Astrocyte of the spinal cord (primary cell): ENCODE measurements at places on chromosomes 1 and 21.

- no peak for DNase-seq
Measured at GRCh38 chr1:9058465-9058864, 11.0 kb downstream of the SLC2A5 start.

DNA sequence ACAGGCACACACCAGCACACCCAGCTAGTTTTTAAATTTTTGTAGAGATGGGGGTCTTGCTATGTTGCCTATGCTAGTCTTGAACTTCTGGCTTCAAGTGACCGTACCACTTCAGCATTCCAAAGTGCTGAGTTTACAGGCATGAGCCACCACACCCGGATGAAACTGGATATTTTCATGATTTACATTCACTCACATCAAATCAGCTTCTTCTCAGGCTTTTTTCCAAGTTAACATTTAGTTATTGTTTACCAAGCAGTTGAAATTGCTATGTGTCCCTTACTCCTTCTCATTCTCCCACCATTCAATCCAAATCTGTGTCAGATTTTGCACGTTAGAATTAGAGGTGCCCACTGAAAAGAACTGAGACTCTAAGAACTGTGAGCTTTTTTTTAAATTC lies 18.4 kb downstream of the RIT1 start:
- DNase-seq = peak; percentile 73

GRCh38 chr1:240232530-240232929 lies 140.8 kb downstream of the FMN2 start:
- DNase-seq = peak; percentile 43

DNA sequence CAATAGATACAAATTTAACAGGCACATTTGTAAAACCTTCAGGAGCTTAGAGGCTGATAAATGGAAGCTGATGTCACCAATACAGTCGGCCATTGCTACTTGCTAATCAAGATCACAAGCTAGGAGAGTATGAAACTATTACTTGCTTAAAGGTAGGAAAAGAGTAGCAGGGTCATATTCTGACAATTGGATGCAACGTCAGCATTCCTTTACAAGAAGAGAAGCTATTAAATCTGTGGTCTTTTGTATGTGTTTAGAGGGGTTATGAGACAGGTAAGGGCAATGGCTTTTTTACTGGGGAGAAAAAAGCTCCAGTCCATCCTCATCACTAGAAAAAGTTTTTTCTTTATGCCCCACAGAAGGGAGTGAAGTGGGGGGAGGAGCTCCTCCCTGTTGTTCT lies 11.7 kb upstream of the CD48 start:
- DNase-seq = no peak

GRCh38 chr1:117060441-117061317 lies 553 bp downstream of the TTF2 start:
- DNase-seq = peak; percentile 48

DNA sequence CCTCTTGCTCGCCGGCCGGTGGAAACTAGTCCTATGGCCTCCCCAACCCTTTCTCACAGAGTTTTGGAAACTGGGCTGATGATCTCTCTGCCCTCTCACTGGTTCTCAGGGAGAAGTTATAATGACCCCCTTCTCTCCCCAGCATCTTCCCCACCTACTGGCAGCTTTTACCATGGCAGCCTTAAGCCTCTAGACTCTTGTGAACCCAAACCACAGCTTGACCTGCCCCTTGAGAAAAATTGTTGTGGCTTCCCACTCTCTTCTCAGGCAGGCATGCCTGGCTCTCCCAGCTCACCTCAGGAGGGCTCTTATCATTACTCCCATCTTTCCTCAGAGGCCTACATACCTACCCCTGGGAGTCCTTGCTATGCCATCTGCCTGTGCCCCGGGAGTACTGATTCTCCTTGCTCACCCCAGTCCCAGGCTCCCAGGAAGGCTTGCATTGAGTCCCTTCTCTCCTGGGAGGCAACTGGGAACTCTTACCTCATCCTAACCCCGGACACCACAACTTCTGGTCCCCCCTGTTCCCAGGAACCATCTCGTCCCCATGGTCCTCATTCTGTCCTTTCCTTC lies 1.6 kb downstream of the NSUN4 start:
- DNase-seq = peak; percentile 50

- DNase-seq = no peak
Measured at GRCh38 chr1:7048395-7048794, 263.1 kb downstream of the CAMTA1 start.

DNA sequence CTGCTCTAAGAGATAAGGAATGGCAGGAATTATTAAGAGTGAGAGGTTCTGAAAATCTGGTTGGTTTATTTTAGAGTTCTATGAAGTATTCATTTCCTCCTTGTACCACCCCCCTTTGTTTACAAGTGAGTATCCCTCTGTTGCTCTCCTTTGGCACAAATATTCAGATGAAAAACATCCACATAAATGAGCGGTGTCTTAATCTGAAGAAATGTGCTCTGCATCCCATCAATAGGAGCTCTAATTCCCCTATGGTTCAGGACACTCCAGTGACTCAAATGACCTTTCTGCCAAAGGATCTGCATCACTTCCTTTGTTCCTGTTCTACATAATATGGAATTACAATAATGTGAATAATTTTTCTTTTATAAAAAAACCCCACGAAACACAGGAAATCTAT lies 16.6 kb downstream of the DDAH1 start:
- DNase-seq = peak; percentile 40

DNA sequence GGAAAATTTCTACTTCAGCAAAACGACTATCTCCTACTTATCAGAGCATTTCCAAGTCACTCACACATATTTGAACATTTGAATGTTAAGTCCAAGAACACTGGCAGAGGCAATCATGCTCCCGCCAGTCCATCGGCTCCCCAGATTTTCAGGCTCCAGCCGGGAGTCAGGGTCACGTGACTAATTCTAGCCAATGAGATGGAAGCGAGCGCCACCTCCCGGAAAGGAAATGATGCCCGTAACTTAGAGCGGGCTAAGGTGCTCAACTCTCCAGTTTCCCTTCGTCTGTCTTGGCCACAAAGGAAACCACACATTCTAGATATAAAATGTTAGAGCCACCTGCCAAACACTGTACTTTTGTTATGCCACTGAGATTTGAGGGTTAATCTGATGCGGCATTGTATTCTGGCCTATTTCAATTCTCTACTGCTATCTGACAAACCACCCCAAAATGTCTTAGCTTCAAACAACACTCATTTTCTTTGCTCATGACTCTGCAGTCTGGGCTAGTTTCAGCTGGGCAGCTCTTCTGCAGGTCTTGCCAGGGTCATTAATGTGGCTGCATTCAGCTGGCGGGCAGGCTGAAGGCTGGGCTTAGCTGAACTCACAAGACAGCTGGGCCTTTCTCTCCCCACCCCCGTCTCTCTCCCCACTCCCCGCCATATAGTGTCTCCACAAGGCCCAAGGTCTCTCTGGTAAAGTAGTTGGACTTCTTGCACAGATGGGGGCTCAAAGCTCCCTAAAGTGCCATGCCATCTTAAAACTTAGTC lies 16.5 kb upstream of the LHX4 start:
- DNase-seq = no peak

DNA sequence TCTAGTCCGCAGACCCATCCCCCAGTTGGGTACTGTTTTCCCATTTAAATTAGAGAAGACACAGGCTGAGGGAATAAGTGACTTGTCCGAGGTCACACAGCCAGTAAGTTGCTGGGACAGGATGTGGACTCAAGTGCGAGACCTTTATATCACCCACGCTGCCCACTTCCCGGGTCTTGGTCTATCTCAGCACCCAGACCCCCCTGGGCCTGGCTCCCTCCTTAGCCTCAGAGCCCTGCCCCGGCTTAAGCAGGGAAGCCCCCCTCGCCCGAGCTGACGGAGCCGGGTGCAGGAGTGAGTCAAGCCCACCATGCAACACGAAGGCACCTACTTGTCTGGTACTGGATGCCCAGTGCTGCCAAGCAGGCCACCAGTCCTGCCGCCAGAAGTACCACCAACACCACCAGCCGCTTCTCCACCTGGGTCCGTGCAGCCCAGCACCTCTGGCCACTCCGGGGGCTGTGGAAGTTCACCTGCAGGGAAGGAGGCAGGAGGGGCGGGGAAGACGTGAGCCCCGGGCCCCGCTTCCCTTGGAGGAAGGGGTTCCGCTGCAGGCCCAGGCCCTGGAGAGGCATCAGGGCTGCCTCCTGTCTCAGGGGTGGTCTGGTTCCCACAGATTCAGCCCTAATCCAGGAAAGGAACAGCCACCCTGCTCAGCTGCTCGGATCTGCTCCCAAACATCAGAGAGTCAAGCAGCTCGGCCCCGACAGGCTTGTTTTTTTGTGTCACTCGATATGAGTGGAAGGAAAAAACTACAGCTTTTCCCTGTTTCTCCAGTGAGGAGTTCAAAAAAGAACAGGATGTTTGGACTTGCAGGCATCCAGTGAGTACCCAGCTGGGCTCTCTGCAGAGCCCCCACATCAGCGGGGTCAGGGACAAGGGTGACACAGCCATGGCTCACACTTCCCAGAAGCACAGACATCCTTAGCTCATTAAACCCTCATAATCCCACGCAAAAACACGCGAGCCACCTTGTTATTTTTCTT lies 11.1 kb downstream of the ECE1 start:
- no peak for DNase-seq

DNA sequence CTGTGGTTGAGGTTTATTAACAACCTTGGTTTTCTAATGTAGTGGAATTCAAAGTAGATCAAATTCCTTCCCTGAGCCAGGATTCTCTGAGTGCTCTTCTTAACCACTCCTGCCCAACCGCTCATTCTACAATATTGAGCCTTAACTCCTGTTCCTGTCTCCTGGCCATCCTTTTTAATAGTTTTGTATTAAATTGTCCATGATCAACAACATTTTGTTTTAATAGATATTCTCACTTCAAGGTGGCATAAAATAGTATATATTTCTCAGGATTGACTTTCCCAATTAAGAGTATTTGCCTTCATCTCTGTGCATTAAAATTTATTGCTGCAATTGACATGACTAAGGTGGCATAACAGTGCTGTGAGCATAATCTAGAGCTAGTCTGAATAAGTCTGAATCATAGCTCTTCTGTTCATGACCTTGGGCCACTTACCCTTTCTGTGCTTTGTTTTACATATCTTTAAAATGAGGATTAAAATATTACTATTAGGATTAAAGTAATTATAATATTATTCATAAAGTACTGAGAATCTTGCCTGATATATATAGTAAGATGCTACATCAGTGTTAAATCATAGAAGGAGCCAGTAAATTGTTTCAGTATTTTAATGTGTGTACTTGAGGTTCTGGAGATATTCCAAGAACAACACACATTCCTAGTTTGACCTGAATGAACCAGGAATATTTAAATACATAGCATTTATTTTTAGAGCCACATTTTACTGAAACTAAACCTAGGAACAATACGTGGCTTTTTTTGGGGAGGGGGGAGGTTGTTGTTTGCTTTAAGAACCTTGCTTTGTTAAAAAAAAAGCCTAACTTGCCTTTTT lies 76.4 kb downstream of the ADGRL2 start:
- peak; percentile 72 for DNase-seq

GRCh38 chr1:89257041-89257440 lies 15.6 kb downstream of the GBP5 start:
- DNase-seq = no peak
